ENCODE measurements at places on chromosomes 5 and 9. TPM values are rescaled to one million over a fixed set of nuclear protein-coding genes. Genes with fewer than 3 reads are reported as not detected.

GRCh38 chr9:111527347-111527746 is 2.4 kb downstream of the ZNF483 start:
- H3K4me3 ChIP-seq: no peak overlapping the region
- H3K27me3 ChIP-seq: no peaks in the 10 kb centered on the region
- H3K27ac ChIP-seq: no peak overlapping the region
- peaks cover 11% of the 10 kb centered on the region for H3K4me1 ChIP-seq
- H3K36me3 ChIP-seq: peaks cover 20% of the 10 kb centered on the region
- no peak for DNase-seq

DNA sequence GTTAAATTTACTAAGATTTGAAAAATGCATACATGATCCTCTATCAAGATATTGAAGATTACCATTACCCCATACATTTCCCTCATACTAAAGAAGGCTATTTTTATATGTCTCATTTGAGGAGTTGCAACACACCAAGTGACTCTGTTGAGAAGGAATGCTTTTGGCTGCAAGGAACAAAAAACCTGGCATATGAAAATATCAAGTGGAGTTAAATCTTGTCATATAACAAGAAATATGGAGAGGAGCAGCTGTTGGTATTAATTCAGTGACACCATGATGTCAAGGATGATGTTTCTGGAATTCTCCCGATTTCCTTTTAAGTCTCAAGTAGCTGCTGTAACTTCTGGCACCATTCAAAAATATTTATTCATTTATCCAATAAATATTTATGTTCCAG is 193.8 kb downstream of the CSNK1G3 start:
- H3K36me3 ChIP-seq: no peaks in the 10 kb centered on the region
- no peaks in the 10 kb centered on the region for H3K27me3 ChIP-seq
- no peaks in the 10 kb centered on the region for H3K4me1 ChIP-seq
- DNase-seq: no peak

- H3K4me1 ChIP-seq: no peaks in the 10 kb centered on the region
- H3K27me3 ChIP-seq: no peaks in the 10 kb centered on the region
- DNase-seq: no peak
- no peak overlapping the region for H3K27ac ChIP-seq
These were observed 53.0 kb downstream of the SUB1 start for GRCh38 chr5:32638309-32638708.

GRCh38 chr5:175864296-175864695 is 7.1 kb upstream of the CPLX2 start:
- H3K4me1 ChIP-seq: no peaks in the 10 kb centered on the region
- no peaks in the 10 kb centered on the region for H3K27me3 ChIP-seq
- H3K36me3 ChIP-seq: no peaks in the 10 kb centered on the region
- no peak for DNase-seq
- H3K4me3 ChIP-seq: no peak overlapping the region

- H3K27me3 ChIP-seq: peaks cover 21% of the 10 kb centered on the region
- H3K4me1 ChIP-seq: no peaks in the 10 kb centered on the region
- DNase-seq: no peak
- no peak overlapping the region for H3K4me3 ChIP-seq
- H3K36me3 ChIP-seq: no peaks in the 10 kb centered on the region
These were observed 98.6 kb downstream of the MAT2B start for GRCh38 chr5:163604013-163604412.

Gene DRD1
- not detected for total RNA-seq
